ENCODE measurements at places on chromosomes 4 and X. TPM values are rescaled to one million over a fixed set of nuclear protein-coding genes. Genes with fewer than 3 reads are reported as not detected.

- DNase-seq, result peak; percentile 78
- H3K27me3 ChIP-seq, result no peaks in the 10 kb centered on the region
- peak overlapping the region; percentile 96 for H3K27ac ChIP-seq
- H3K36me3 ChIP-seq, result peaks cover 32% of the 10 kb centered on the region
- H3K4me1 ChIP-seq, result peaks cover 31% of the 10 kb centered on the region
Measured at GRCh38 chr4:3202836-3203820, 45.8 kb upstream of the MSANTD1 start.

The NAP1L2 gene
- total RNA-seq, result 2.1 TPM

GRCh38 chr4:1307951-1308735 is 18.5 kb downstream of the MAEA start:
- peak overlapping the region; percentile 78 for H3K4me3 ChIP-seq
- H3K4me1 ChIP-seq, result peaks cover 48% of the 10 kb centered on the region

GRCh38 chr4:7807351-7807921 is 132.2 kb downstream of the AFAP1 start:
- H3K36me3 ChIP-seq, result peaks cover 14% of the 10 kb centered on the region
- no peaks in the 10 kb centered on the region for H3K27me3 ChIP-seq
- no peak overlapping the region for H3K4me3 ChIP-seq
- DNase-seq, result no peak

All from activated CD4-positive, alpha-beta T cell treated with anti-CD3 and anti-CD28 coated beads, Interleukin-2, amount 10 ng/mL, durations not matched to agents 24 days and 14 days (primary cell).